HFFc6 (cell line): ENCODE measurements at places on chromosomes 7 and 10. TPM values are rescaled to one million over a fixed set of nuclear protein-coding genes. Genes with fewer than 3 reads are reported as not detected.

DNA sequence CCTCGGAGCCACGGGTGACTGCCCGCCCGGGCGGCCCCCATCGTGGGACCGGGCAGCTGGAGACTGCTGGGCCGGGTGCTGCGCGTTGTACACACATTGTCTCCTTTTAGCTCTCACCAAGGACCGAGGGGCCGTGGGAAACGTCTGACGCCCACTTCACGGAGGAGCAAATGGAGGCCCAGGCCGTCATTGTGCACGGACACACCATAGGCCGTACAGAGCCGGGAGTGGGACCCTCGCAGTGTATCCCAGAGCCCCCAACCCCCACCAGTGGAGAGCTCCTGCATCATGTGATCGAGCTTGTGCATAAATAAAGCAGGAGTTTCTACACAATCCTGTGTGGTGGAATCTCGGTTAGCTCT is 722 bp downstream of the DENND10 start:
- no peak for DNase-seq

Gene TUBB8
- not detected in 3 replicates for total RNA-seq

GRCh38 chr7:37269711-37270508 is 178.8 kb downstream of the ELMO1 start:
- DNase-seq: no peak

GRCh38 chr10:43261578-43262396 is 5.1 kb downstream of the RASGEF1A start:
- no peak for DNase-seq

Gene IL15RA
- total RNA-seq: 1.6 and 1.7 TPM in 2 replicates

DNA sequence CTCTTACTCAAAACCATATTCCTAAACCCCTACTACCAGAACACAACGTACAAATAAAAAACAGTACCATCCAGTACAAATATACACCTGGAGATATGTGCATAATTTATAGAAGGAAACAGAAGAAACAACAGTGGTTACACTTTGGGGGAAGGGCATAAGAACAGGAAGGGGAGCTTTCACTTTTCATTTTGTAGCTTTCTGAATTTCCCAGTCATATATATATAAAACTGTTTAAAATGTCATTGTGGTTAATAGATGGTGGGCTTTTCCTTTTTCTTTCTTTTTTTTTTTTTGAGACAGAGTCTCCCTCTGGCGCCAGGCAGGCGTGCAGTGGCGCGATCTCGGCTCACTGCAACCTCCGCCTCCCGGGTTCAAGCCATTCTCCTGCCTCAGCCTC is 47.2 kb downstream of the MALSU1 start:
- no peak for DNase-seq

Gene SAMD9
- total RNA-seq: 8.0 to 17.6 TPM (median 9.7 TPM) in 3 replicates
